ENCODE measurements at places on chromosomes 5 and 9.

GRCh38 chr9:21686738-21687137 lies 115.7 kb upstream of the MTAP start:
- DNase-seq, result no peak

DNA sequence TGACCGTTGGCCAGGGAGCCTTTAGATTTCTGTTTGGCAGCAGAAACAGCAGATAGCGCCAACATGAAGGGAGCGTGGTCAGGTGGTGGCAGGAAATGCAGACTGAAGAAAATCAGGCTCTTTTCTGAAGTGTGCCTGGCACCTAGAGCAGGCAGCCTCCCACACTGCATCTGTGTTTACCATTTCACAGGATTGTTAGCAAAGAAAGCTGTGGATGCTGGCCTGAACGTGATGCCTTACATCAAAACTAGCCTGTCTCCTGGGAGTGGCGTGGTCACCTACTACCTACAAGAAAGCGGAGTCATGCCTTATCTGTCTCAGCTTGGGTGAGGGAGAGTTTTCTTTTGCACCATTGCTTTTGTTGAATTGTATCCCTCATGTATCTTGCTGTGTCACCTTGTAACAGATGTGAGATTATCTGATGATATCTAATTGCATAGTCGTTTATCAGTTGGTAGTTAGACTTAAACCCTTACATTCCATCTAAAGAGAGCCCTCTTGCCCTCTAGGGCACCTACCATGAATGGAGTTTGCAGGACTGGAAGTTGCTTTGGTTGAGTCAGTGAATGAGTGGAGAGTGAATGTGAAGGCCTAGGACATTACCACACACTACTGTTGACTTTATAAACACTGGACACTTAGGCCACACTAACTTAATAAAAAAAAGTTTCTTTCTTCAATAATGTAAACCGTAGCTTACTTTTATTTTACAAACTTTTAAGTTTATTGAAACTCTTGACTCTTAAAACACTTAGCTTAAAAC lies 42.8 kb downstream of the ACO1 start:
- DNase-seq, result no peak

DNA sequence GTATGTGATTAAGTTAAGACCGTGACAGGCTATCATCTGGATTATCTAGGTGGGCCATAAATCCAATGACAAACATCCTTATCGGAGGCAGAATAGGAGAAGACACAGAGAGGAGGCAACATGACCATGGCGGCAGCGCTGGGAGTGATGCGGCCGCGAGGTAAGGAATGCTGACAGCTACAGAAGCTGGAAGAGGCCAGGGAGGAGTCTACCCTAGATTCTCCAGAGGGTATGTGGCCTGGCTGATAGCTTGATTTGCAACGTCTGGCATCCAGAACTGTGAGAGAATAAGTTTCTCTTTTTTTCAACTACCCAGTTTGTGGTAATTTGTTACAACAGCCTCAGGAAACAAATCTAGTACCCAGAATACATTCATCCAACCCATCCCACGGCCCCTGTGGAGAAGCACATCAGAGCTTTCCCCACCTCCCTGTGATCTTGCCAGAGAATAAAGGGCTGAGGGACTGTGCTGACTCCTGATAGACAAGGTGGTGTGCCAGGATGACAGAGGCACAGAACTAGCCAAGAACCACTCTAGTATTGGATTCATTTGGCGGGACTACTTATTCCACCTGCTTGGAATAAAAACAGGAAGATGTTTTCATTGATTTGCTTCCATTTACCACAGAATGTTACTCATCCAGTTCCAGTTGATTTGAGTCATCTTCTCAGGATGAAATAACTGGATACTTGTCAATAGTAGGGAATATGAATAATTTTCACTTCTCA lies 187.4 kb downstream of the MAN2A1 start:
- DNase-seq, result peak; percentile 24

- DNase-seq, result no peak
These were observed 103.2 kb downstream of the NR2F1-AS1 start for GRCh38 chr5:93477816-93478215.

DNA sequence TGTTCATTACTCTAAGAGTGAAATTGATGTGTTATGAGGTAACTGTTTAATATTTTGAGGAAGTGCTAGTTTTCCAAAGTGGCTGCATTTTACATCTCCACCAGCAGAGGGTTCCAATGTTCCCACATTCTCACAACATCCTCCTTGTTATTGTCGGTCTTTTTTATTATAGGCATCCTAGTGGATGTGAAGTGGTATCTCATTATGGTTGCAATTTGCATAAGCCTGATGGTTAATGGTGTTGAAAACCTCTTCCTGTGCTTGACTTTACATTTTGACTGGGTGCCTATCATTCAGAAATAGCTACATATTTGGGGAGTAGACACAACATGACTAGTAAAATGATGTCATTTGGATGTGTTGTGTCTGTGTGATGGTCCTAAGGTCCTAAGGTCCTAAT lies 143.6 kb downstream of the MRPS30 start:
- peak; percentile 13 for DNase-seq

DNA sequence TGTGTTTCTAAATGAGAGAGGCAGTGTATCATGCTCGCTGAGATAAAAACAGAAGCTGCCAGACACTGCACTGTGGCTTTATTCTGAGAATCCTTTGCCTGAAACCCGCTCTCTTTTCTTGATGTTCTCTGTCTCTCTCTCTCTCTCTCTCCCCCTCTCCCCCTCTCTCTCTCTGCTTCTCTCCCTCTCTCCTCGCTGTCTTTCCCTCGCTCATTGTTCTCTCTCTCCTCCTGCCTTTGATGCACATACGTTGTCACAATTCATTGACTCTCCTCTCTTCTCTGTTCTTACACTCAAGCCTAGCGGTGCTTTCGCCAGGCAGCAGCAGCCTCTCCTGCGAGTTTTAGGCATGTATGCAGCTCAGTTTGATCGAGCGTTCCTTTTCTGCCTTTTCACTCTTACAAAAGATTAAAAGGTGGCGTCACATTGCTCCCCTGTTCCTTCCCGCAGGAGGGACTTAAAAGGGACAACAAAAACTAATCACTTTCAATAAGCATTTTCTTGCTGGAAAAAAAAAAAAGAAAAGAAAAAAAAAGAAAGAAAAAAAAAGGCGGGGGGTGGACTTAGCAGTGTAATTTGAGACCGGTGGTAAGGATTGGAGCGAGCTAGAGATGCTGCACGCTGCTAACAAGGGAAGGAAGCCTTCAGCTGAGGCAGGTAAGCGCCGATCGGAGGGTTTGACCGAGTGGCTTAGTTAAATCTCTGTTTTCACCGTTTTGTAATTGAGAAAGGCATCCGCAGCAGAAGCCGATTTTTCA lies 717.9 kb upstream of the WWC1 start:
- peak; percentile 55 for DNase-seq

GRCh38 chr9:91033797-91034196 lies 232.2 kb downstream of the SYK start:
- no peak for DNase-seq

DNA sequence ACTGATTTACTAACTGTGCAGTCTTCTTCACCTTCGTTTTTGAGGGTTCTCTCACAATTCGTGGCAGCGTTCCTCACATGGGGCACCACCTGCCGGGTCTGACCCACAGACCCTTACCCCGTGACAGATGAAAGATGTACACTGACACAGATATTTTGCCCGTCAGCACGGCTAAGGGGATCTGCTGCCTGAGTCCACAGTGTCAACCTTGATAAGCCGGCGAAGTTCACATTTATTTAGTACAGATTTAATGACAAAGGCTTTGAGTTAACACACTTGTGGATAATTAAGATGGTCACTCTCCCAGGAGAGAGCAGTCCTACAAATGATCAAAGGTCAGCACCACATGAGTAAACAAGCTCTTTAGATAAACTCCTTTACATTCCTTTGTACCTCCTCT lies 15.9 kb upstream of the TEX10 start:
- DNase-seq, result no peak

- DNase-seq, result no peak
These were observed 65.2 kb upstream of the MAP1B start for GRCh38 chr5:72042097-72042496.

DNA sequence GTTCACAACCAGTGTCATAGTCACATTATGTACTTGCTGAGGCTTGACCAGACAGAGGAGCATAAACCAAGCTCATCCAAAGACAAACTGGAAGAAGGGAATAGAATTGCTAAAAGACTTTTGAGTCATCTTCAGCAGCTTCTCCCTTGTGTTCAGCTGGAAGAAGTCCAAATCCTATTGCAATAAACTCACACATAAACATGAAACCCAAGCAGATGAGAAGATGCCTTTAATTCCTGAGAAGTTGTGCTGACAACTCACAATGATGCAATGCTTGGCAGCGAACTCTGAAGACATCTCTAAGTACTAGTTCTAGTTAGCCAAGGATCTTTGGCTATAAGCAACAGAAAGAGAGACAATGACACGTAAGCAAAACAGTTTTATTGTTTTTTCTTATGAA lies 642.1 kb downstream of the KCTD16 start:
- DNase-seq, result peak; percentile 88

DNA sequence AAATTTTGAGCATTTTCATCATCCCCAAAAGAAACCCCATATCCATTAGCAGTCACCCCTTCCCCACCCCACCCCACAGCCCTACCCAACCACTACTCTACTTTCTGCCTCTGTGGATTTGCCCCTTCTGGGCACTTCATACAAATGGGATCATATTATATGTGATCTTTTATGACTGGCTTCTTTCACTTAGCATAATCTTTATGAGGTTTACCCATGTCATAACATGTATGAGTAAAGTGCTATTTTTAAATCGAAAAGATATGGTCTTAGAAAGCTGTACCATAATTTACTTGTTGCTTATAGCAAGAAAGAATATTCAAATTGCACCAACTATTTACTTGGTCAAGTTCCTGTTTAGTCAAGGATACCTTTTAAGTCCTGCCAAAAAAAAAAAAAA lies 12.7 kb downstream of the ELP1 start:
- no peak for DNase-seq

DNA sequence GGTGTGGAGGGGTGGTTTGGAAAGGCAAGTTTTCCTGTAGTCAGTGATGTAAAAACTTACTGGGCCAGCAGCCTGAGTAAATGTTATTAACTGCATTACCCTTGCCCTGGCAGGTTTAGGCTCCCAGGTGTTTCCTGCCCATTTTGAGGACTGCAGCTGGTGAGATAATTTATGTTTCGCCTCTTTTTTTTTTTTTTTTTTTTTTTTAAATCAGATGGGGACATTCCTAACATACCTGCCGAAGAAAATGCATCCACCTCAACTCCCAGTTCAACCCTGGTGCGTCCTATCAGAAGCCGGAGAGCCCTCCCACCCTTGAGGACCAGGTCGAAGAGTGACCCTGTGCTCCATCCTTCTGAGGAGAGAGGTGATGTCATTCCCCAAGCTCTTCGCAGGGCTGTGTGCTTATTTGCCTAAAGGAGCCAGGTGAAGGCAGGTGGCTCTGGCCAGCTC lies 60.6 kb downstream of the ENTREP1 start:
- DNase-seq, result no peak

DNA sequence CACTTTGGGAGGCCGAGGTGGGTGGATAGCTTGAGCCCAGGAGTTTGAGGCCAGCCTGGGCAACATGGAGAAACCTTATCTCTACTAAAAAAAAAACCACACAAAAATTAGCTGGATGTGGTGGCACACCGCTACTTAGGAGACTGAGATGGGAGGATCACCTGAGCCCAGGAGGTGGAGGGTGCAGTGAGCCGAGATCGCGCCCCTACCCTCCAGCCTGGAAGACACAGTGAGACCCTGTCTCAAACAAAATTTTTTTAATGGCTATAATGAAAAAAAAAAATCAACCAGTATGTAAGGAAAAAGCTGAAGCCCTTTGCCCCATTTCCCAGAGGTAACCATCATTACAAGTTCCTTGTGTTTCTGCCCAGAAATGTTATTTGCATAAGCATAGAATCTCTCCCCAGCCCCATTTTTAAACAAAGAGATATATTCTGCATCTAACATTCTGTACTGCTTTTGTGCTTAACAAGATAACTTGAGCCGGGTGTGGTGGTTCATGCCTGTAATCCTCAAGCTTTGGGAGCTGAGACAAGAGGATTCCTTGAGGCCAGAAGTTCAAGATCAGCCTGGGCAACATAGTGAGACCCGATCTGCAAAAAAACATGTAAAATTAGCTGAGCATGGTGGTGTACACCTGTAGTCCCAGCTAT lies 35.1 kb upstream of the KCNIP1 start:
- DNase-seq, result no peak

GRCh38 chr5:14145435-14146334 lies 2.5 kb downstream of the TRIO start:
- DNase-seq, result no peak

DNA sequence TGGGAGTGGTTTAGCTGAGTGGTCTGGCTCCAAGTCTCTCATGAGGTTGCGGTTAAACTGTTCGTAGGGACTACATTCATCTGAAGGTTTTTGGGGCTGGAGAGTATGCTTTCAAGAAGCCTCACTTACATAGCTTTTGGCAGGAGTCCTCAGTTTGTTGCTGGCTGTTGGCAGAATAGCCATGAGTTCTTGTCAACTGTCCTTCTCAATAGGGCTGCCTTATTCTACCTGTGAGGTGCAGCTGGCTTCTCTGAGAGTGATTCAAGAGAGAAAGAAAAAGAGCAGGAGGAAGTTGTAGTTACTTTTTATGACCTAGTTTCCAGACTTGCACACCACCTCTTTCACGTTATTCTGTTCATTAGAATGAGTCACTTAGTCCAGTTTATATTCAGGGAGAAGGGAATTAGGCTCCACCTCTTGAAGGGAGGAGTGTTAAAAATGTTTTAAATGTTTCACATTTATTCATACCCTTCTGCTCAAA lies 33.2 kb downstream of the YTHDC2 start:
- DNase-seq, result no peak

DNA sequence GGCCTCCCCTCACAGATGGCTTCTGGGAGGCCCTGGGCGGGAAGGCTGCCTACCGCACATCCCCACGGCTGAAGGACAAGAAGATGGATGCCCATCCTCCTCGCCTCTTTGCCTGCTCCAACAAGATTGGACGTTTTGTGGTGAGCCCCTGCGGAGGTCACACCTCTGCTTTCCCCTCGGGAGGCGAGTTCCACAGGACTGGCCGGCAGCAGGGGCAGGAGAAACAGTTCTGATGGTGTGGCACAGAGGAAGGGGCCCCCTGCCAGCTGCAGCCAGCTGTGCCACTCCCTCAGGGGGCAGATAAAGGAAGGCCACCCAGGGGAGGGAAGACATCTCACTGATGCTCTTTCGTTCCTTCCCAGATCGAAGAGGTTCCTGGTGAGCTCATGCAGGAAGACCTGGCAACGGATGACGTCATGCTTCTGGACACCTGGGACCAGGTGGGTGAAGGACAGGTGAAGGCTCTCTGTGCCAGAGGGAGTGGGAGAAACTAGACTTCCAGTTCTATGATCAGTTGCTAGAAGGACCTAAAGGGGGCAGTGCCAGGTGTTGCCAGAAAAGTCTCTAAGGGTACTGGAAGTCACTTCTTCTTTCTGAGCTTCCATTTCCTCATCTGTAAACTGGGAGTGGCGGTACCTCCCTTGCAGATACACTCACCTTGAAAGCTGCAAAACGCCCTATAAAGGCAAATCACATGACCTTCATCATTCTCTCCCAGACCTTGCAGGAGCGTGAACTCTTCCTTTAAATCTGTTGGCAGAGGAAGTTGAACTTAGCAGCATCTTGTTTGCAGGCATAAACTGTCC lies 41.0 kb downstream of the STOM start:
- no peak for DNase-seq

GRCh38 chr9:136978073-136978864 lies 965 bp downstream of the PTGDS start:
- no peak for DNase-seq

GRCh38 chr5:38581597-38581996 lies 25.2 kb upstream of the LIFR start:
- DNase-seq, result no peak
